Spinal cord (tissue), 10 donors: ENCODE measurements at places on chromosomes 5 and 9. TPM values are rescaled to one million over a fixed set of nuclear protein-coding genes. Genes with fewer than 3 reads are reported as not detected.

The EFNA5 gene
- 11.7 TPM for total RNA-seq

The WNK2 gene
- total RNA-seq, result 37.5 TPM

The PCDHA9 gene
- 4.1 TPM for total RNA-seq

The PCDHA12 gene
- total RNA-seq, result 2.5 TPM

The PCDHGA5 gene
- total RNA-seq, result 8.8 TPM

The DOK3 gene
- 5.6 TPM for total RNA-seq

The PCDHB16 gene
- 4.7 TPM for total RNA-seq

The PRRT1B gene
- total RNA-seq, result 0.28 TPM

The SMAD5 gene
- 74.6 TPM for total RNA-seq

DNA sequence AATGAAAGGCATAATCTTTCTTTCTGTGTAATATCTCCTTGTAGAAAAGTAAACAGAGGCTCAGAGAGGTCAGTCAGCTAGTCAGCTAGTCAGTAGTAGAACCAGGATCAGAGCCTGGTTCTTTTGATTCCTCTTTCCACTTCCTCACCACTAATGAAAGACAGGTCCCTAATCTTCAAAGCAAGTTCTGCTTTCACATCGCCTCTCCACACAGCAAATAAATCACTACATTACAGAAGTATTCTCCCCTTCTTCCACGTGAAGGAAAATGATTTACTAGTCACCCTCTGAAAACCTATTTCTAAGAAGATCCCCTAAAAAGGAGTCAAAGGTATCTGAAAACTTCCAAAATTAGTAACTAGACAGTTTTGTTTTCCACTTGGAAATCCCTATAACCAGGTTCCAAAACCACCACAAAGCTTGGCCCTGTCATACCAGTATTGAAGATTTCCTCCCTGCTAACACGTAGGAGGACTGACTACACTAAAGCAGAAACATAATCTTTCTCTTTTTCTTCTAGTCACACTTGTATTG, 140.5 kb upstream of the TARS1 start:
- no peak for DNase-seq

DNA sequence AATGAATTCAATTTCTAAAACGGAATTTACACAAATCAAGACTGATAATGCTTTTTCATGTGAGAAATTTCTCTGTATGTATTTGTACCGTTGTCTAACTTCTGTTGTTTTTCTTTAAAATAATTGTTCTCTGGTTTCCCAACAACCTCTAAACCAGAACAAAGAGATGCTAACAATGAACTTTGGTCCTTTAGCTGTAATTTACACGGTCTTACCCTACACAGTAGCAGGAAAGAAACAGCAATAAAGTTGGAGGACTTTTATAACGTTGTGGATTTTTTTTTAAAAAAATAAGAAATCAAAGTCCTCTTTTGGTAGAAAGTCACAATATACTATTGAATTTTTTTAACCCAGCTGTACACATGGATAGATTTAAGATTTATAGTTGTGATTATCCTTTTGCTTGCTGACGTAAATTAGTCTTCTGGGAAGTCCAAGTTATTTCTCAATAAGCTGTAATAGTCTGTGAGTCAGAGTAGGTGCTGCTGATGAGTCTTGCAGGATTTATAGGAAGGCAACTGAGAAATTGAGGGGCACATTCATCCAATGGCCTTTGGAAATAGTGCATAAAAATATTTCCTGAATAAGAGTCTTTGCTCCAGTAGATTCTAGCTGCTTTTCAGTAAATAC, 76.8 kb upstream of the PCSK1 start:
- DNase-seq, result no peak

DNA sequence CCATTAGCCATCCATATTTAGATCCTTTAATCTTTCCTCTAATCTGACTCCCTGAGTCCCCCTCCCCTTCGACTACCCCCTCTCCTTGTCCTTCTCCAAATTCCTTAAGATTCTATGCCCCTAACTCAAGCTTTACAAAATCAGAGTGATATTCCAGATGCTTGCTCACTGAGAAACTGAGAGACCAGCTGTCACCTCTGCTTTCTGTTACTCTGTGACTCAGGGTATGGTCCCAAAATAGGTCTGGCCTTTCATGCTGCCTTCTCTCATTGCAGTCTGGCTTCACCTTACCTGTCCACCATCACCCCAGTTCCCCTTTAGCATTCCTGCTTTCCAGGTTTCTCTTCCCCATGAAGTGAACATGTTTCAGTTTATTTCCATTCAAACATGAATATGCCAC, 383.3 kb upstream of the SLC30A5 start:
- DNase-seq, result no peak

- no peak for DNase-seq
These were observed 137.9 kb downstream of the MPDZ start for GRCh38 chr9:13141629-13142028.

DNA sequence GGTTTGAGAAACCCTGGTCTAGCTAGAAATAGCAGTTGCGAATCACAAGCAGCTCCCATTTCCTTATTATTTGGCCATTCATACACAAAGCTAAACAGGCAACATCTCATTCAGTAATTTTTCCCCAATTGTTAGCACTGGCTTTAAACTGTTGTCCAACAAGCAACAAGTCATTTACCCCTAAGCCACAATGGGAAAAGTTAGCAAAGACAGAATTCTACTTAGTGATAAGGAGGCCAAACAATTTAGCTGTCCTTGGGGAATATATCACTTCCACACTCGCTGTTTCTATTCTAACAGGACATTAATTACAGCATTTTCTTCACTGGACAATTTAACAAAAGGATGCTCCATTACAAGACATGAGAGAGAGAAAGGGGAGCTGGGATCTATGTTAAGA, 2.8 kb downstream of the MYO10 start:
- DNase-seq, result no peak

GRCh38 chr5:155466851-155467250, 453.3 kb downstream of the KIF4B start:
- no peak for DNase-seq

GRCh38 chr5:78419396-78419795, 59.0 kb downstream of the SCAMP1 start:
- no peak for DNase-seq

DNA sequence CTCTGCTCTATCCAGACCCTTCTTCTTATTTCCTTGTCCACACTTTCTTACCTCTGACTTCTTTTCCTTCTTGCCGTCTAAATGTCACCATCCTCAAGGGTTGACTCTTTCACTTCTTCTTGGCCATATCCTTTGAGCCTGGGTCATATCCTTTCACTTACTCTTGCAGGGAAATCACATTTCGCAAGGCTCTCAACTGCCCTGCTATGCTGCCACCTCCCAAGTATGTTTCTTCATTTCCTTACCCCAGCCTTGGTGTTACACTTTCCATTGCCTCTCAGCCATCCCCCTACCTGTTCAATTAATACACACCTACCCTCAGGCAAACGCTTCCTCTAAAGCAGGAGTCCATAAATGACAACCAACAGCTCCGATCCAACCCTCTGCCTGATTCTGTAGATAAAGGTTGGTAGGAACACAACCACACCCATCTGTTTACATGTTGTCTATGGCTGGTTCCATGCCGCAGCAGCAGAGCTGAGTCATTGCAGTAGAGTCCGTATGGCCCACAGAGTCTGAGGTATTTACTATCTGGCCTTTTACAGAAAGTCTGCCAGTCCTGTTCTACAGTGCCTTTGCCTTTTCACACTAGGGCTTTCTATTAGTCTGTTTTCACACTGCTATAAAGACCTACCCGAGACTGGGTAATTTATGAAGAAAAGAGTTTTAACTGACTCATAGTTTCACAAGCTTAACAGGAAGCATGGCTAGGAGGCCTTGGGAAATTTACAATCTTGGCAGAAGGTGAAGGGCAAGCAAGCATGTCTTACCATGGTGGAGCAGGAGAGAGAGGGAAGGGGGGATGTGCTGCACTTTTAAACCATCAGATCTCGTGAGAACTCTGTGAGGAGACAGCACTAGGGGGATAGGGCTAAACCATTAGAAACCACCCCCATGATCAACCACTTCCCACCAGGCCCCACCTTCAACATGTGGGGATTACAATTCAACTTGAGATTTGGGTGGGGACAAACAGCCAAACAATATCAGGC, 97.9 kb downstream of the SV2C start:
- DNase-seq, result no peak

- no peak for DNase-seq
These were observed 50.1 kb upstream of the TTC39B start for GRCh38 chr9:15357050-15357653.

DNA sequence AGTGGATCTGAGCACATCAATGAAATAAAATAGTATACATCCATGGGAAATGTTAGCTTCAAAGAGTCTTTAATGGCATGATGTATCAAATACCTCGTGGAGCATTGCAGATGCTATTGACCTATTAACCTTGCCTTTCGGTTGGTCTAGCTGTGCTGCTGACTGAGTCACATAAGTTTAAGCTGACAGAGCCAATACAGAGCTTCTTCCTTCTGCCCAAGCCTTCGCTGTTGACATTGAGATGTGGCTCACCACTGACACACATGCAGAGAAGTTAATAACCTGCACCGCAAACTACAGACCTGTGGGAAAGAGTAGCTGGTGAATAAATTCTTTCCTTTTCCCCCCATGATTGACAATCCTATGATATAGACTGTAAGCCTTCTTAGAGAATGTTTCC, 78.2 kb downstream of the LURAP1L start:
- DNase-seq, result no peak

DNA sequence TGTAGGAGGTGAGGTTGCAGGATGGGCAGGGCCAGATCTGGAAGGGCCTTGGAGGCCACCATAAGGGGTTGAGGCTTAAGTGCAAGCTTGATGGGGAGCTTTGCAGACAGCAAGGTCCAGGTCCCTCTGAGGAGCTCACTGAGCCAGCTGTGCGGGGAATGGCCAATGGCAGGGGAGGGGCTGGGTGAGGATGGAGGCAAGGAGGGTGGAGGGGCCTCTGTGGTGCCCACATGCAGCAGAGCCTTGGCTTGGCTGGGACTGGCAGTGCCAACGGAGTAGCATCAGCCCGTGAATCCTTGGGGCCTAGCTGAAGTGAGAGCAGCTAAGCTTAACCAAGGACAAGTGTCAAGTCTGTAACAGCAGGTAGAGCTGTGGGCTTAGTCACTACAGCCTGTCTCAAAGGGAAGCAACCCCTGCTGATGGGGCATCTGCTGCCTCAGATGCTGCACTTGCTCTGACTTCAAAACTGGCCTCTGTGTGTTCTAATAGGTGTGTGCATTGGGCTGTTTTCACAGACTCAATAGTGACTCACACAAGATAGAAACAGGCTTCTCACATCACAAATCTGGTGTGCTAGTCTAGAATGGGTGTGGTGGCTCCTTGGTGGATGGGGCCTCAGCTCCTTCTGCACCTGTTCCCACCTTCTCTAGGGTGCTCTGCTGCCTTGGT, 16.3 kb downstream of the GALNT12 start:
- no peak for DNase-seq

DNA sequence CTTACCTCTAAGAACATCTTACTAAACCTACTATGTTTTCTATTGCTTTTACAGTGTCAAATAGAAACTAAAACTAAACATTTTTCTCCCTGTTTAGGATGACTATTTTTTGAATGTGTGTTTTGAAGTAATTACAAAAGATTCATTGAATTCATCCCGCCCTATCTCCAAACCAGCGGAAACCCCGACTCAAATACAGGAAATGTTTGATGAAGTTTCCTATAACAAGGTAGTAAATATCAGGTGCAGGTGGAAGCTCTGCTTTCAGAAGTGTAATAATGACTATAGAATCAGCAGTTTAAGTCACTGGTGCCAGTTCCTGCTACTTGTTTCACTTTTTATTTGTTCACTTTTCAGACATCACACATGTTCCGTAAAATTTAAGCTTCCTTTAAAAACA, 20.0 kb downstream of the ERAP2 start:
- no peak for DNase-seq

- peak; percentile 27 for DNase-seq
These were observed 131.8 kb downstream of the PCSK5 start for GRCh38 chr9:76022317-76022716.

DNA sequence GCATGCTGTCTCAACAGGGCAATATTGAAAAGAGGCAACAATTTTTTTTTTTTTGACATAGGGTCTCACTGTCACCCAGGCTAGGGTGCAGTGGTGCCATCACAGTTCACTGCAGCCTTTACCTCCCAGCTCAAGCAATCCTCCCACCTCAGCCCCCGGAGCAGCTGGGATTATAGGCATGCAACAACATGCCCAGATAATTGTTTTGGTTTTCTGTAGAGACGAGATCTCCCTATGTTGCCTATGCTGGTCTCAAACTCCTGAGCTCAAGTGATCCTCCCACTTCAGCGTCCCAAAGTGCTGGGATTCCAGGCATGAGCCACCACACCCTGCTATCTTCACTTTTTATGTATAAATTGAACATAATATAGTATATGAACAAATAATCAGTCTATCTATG, 47.6 kb downstream of the PRELID2 start:
- no peak for DNase-seq

- no peak for DNase-seq
These were observed 53.4 kb downstream of the TENT4A start for GRCh38 chr5:6766604-6767093.

DNA sequence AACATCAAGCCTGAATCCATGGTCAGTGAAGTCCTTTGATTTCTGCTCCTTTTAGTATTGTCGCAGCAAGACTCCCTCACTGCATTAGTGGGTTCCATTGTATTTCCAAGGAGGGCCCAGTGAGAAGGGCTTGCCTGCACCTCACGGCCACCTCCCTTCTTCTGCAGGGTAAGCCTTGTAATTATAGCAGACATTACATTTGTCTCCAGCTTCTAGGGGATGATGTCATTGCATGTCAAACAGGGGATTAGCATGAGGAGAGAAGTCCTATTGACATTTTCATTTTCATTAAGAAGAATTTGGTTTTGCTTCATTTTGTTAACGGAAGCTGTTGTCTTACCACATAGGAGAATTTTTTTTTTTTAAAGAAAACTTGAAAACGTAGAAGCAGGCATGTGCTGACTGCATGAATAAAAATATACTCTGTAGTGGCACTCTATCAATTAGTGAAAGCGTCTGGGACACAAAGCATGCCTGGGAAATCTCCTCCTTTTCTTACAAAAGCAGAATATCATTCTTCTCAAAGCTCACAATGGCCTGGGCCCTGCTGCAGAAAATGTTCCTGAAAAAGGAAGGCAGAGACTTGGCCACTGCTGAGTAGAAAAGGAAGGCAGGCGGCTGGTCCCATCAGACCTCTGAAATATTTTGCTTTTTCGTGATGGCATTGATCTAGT, 27.1 kb downstream of the MAP1B start:
- peak; percentile 48 for DNase-seq

- no peak for DNase-seq
These were observed 13.2 kb downstream of the PTGS1 start for GRCh38 chr9:122383992-122384461.

DNA sequence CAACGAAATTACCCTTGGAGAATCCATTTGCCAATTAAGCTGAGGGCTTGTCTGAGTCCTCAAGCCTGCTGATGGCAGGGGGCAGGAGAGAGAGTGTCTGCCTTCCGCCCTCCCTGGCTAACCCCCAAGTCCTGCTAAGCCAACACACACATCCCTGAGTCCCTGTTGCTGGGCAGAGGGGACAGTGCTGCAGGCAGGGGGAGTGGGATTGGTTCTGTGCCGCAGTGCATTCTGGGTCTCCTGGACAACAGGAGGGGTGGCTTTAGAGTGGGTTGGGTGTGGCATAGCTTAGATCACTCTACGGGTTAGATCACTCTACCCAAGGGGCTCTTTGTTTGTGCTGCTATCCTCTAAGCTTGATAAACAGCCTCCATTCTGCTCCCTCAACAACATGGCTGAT, 427.7 kb downstream of the CDK5RAP2 start:
- DNase-seq, result peak; percentile 55
